Right kidney (tissue), 9 donors: ENCODE measurements at places on chromosomes 6 and 20.
A peak's percentile ranks its signal among the peaks of the same experiment; 100 is the strongest.

DNA sequence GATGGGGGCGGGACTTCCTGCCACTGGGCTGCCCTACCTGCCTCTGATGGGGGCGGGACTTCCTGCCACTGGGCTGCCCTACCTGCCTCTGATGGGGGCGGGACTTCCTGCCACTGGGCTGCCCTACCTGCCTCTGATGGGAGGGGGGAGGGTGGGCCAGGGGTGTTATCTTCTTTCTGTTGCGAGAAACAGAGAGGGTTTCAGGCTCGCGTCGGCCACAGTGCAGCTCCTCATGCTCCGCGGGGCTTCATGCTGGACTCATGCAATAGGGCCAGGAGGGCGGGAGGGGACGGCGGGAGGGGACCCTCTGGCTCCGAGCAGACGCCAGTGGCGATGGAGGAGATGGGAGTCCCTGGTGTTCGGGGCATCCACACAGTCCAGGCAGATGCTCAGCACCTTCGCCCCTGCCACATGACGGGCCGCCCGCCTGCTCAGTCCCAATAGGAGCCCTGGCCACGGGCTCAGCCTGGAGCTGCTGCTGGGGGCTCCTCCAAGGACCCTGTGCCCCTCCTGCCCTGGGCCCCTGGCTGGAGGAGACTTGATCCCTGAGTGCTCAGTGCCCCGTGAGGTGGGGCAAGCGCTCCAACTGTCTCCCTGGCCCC is 48.8 kb upstream of the CHRNA4 start:
- DNase-seq = no peak

DNA sequence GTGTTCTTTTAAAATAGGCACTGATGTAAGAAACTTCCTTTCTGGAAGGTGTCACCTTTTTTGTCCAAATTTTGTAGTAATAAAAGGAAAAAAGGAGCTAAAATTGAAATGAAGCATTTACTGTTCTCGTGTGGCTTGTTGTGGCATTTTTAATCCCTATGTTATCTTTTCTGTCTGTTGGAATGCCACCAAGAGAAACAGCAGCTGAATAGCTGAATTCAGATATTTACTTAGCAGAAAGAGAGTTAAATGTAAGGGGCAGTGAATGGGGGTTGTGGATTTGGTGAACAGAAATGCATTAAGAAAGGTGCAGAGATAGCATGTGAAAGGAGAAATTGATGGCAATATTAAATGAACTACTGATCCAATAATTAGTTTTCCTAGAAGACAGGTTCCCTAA is 573.6 kb upstream of the EPHA7 start:
- DNase-seq = no peak

- no peak for DNase-seq
These were observed 751.3 kb upstream of the ADGRB3 start for GRCh38 chr6:67883500-67884366.

GRCh38 chr6:122322824-122323223 is 76.6 kb upstream of the HSF2 start:
- DNase-seq = peak; percentile 3

- no peak for DNase-seq
These were observed 7.5 kb downstream of the HMGN4 start for GRCh38 chr6:26545627-26546026.

DNA sequence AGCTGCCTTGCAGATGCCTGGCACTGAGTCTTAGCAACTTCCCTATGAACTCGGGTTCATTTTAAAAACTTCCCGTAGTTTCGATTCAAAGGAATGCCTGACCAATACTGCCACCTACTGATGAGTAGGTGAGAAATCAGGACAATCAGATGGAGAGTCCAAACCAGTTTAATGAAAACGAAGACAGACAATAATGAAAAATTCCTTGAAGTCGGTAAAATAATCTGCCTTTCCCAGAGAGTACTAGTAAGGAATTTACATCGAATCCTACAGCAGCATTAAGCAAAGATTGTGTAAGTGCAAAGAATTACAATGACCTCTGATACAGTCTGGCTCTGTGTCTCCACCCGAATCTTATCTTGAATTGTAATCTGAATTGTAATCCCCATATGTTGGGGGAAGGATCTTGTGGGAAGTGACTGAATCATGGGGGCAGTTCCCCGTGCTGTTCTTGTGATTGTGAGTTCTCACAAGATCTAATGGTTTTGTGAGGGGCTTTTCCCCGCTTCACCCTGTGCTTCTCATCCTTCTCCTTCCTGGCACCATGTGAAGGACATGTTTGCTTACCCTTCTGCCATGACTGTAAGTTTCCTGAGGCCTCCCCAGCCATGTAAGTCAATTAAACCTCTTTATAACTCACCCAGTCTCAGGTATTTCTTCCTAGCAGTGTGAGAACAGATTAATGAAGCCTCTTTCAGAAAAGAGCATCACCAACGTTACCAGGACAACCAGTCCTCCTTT is 134.4 kb downstream of the ARHGAP18 start:
- peak; percentile 20 for DNase-seq

- DNase-seq = no peak
These were observed 15.5 kb downstream of the LY86 start for GRCh38 chr6:6604015-6604414.

- no peak for DNase-seq
These were observed 7.3 kb downstream of the RGS17 start for GRCh38 chr6:153123801-153124200.

DNA sequence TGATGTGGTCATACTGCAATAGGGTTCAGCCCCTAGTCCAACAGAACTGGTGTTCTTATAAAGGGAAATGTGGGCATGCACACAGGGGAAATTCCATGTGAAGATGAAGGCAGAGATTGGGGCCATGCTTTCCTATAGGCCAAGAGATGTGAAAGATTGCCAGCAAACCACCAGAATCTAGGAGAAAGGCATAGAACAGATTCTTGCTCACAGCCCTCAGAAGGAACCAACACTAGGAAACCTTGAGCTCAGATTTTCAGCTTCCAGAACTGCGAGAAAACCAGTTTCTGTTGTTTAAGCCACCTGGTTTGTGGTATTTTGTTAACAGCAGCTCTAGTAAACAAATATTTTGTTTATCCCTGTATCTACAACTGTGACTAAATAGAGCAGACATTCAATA is 197.6 kb upstream of the CITED2 start:
- no peak for DNase-seq

GRCh38 chr20:56483970-56484369 is 15.5 kb downstream of the RTF2 start:
- DNase-seq = no peak

- DNase-seq = no peak
These were observed 316.6 kb downstream of the THBS2 start for GRCh38 chr6:168937054-168937453.

DNA sequence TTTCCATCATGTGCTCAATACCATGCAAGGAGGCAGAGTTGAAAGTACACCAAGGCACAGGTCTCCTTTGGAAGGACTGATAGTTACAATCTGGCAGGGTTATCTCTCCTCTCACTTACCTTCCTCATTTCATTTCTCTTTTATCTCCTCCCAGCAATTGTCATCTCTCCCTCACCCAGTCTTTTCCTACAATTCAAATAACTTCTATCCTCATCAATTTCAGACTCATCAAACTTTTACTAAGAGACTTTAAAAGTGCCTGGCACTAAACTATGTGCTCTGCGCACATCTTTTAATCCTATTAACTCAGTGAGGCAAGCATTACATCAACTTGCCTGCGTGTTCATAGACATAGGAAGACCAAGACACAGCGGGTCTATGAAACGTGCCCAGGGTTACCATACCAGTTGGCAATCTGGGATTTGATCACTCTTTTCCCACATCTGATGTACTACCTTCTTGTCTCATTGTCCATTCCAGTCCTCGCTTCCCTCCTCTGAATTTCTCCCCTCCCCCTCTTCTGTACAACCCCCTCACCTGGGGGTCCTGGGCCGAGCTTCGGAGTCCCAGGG is 1.2 kb downstream of the VARS1 start:
- DNase-seq = peak; percentile 63

DNA sequence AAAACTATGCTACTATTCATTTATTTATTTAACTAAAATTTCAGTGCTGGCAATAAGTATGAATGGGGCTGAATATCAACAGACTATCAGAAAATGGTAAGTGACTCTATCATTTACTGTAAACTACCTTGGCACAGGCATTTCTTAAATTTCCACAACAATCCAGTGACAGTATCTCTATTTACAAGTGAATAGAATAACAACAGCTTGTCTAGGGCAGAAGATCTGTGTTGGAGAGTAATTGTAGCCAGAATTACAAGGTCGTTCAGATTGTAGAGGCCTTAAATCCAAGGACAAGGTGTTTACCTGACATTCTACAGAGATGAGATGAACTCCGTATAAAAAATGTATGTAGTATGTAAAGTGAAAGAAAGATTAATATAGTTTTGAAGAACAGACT is 193.8 kb upstream of the SIM1 start:
- no peak for DNase-seq

DNA sequence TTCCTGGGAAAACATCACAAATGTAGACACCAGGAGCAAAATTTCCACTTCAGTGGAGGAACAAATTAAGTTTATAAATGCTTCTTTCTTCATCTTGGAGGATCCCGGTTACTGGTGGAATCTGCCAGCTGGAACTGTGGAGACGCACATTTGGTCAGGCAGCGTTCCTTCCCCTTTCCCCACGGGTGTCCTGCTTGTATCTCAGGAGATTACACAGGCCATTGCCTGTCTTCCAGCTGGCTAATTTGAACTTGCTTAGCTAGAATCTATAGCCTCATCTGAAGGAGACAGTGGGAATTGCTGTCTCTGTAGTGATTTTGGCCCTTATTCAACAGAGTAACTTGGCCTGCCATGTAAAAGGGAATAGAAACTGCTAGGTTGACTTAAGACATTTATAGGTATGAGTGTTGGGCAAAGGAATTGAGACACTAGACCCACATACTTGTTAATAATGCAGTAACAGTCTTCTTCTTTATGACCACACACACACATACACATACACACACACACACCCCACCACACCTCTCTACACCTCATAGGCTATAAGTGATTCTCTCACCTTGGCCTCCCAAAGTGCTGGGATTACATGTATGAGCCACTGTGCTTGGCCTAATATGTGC is 34.4 kb downstream of the TSBP1 start:
- no peak for DNase-seq

GRCh38 chr20:52103335-52103912 is 88.2 kb downstream of the ZFP64 start:
- DNase-seq = no peak

DNA sequence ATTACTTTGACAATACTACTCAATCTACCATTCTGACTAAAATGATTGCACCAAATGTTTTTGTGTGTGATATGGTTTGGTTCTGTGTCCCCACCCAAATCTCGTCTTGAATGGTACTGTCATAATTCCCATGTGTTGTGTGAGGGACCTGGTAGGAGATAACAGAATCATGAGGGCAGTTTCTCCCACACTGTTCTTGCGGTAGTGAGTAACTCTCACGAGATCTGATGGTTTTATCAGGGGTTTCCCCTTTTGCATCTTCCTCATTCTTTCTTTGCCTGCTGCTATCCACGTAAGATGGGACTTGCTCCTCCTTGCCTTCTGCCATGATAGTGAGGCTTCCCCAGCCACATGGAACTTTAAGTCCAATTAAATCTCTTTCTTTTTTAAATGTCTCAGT is 20.8 kb downstream of the SYCP2 start:
- no peak for DNase-seq

DNA sequence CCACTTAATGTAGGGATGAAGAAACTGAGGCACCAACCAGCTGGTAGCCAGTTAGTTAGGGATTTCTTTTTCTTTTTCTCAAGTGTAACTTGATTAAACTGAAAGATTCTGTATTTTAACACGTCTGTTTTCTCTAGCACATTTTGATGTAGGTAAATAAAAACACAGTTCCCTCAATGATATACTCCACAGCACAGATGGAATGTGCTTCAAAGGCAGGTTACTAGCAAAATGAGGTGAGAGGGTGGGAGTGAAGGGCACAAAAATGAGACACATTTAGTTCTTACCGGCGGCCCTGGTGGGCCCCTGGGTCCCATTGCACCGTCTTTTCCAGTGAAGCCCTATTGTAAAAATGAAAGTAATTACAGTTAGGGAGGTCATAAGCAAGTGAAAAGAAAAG is 108.9 kb downstream of the COL12A1 start:
- peak; percentile 22 for DNase-seq
